Choroid plexus epithelial cell (primary cell): ENCODE measurements at places on chromosomes 6 and 20.

DNA sequence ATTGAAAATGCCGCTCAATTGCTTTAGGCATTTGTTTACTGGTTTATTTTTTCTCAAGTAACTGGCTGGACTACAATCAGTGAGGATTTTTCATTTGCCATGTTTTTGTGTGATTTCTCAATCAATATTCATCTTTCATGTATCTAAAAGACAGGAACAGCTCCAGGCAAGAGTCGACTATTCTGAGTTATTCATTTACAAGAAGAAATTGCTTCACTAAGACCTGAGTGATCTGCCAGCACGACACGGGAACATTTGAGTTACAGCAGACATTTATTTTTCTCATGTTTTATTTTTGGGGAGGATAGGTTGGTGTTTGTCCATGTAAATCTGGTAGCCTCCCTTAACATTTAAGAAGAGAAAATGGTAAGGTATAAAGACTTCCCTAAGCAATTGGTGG lies 124.1 kb downstream of the CBLN4 start:
- no peak for DNase-seq

DNA sequence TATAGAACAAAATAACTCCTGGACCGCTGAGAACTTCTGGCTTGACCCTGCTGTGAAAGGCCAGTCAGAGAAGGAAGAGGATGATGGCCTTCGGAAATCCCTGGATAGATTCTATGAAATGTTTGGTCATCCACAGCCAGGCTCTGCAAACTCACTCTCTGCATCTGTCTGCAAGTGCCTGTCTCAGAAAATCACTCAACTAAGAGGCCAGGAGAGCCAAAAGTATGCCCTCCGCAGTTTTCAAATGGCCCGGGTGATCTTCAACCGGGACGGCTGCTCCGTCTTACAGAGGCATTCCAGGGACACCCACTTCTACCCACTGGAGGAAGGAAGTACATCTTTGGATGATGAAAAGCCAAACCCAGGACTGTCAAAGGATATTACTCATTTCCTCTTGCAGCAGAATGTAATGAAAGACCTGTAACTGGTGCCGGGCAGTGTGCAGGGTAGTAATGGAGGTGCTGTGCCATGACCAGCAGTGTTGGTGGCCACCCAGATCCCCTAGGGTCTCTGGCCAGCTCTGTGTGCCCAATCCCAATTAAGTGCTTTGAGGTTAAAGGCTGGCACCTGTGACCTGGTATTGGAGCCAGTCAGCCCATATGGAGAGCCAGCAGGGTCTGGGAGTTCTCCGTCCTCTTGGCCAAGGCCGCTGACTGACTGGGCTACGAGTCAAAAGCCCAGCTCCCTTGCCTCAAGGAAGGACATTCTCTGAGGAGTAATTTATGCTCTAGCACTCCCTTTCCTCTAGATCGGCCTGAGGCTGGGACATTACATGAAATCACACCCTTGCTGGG lies 87.1 kb downstream of the TRMT6 start:
- peak; percentile 88 for DNase-seq

- no peak for DNase-seq
These were observed 59.6 kb upstream of the AFDN start for GRCh38 chr6:167766986-167767714.

DNA sequence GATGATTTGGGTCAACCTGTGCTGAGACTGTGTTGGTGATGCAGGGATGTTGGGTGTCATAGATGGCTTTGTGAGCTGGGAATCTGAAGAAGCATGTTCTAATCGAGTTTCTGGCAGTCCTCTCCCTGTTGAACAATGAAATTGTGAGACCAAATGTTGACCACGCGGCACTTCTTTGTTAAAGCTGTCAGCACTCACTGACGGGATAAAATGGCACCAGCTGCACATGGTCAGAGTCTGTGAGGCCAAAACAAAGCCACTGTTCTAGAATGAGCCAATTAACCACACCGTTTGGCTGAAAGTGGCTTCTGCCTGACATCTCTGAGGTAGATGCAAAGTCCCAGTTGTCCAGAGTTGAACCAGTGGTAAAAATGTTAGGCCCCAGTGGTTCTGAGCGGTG lies 562.2 kb downstream of the KIF16B start:
- no peak for DNase-seq

DNA sequence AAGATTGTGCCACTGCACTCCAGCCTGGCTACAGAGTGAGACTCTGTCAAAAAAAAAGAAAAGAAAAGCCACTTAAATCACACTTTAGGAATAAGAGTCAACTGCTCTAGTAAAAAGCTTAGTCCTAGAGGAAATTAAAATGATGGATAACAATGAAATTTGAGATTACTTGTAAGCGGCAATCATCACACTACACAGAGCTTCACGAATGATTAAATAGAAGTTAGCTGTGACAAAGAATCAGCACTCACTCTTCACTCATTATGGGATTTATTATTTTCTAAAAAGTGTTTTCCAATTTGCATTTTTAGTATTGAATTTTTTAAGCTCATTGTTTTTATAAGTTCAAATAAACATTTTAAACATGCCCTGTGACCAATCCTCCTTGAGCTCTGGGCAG lies 718.0 kb downstream of the UTRN start:
- no peak for DNase-seq

GRCh38 chr6:10968776-10969175 lies 75.3 kb downstream of the ELOVL2 start:
- peak; percentile 87 for DNase-seq

GRCh38 chr6:167349631-167350274 lies 24.9 kb downstream of the TTLL2 start:
- DNase-seq, result no peak

GRCh38 chr20:17530716-17531664 lies at the start of gene BFSP1:
Gene BFSP1 (minus strand): TSS chr20:17531379. CDS start chr20:17531329, 50 bp downstream.
- peak; percentile 72 for DNase-seq

GRCh38 chr6:137704802-137705159 lies 162.3 kb upstream of the TNFAIP3 start:
- no peak for DNase-seq

DNA sequence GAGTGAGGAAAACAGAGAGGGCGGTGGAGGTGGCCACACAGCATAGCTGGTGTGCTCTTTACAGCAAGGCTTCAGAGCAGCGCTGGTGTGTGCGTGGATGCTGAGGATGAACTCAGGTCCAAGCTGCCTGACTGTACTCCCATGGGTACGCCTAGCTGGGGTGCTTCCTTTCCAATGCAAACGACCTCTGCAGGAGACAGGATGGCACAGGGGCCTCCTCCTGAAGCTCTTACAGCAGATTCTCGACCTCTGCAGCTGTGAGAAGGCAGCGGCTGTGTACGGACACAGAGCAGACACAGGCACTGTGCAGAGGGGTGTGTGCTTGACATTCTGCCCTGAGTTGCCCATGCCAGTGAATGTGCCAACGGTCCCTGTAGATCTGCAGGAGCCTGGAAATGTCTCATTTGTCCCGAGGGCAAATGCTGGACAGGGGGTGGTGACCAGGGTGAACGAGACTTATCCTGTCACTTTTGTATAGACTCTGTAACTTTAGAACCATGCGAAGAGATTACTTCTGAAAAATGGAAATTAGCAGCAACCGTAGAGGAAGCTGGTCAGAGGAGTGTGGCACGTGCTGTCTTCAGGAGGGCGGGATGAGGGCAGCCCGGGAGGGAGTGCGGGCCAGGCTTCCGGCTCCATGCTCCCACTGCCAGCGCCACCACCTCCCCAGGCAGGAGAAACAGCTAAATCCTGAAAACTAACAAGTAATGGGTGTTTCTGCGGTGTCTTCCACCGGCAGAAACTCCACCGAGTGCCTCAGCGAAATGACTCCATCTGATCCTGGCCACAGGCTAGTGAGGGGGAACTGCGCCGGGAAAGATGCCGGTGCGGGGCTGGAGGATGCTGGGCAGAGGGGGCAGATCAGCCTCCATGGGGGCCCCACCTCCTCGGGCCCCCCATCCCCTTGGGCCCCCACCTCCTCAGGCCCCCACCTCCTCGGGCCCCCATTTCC lies 120.9 kb upstream of the RPS6KA2 start:
- no peak for DNase-seq

DNA sequence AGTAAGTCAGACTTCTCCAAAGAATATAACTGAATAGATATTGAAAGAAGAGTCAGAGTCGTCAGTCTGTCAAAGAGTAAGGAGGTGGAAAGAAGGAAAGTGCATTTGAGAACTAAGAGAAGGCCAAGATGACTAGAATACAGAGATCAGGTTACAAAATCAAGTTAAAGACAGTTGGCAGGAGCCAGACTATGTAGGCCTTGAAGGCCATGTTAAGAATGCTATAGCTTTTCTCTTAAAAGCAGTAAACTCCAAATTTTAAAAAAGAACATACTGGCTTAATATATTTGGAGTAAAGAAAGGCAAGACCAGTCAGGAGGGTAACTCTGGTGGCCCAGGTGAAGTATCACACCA lies 68.8 kb downstream of the IBTK start:
- peak; percentile 60 for DNase-seq

DNA sequence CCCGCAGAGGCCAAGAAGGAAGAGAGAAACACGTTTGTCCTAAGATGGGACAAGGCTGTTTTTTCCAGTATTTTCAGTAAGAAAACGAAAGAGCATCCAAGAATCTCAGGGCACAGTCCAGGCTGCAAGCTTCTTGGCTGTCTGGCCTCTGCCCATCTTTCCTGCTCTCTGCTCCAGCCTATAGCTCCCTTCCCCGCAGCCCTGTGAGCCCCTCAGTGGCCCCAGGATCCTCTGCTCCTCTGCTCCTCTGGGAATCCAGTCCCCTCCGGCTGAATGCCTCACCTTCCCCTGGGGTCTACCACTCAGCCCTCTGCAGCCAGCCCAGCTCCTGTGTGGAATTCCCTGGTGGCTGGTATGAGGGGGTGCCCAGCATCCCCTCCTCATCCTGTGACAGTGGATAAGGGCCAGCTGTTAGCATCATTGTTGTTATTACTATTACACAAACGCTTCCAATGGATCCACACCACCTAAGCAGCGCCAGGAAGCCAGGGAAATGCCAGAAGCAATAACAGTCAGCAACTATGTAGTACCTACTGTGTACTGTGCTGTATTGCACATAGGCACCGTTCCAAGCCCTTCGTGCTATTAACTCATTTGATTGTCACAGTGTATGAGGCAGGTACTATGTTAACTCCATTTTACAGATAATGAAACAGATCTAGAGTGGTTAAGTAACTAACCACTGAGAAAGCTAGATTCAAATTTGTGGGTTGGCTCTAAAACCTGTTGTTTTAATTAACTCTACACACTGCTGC lies 60.3 kb upstream of the PTPN1 start:
- DNase-seq, result no peak

- peak; percentile 27 for DNase-seq
These were observed 165.1 kb downstream of the GJA1 start for GRCh38 chr6:121600389-121601168.

GRCh38 chr20:5215672-5216304 lies 89.0 kb downstream of the CDS2 start:
- peak; percentile 13 for DNase-seq

GRCh38 chr20:64219202-64219601 lies 36.3 kb upstream of the PCMTD2 start:
- DNase-seq, result no peak

DNA sequence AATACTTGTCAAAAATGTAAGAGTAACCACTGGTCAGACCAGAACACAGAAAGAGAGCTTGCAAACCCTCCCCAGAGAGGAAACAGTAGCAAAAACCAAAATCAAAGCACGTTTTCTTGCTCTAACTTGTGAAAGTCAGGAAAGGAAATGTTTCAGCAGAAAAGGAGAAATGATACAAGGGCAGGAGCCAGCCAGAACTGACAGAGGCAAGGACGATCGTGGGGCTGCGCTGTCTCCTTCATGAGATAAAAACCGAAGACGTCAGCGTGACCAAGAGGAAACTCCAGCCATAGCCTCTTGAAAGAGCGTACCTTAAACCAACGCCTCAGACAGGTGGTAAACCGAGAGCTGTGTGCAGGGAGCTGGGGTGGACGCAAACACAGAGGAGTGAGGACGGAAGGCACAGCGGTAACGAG lies 27.5 kb downstream of the LAMA5 start:
- no peak for DNase-seq

GRCh38 chr20:61482901-61483300 lies 230.8 kb downstream of the CDH4 start:
- no peak for DNase-seq

- no peak for DNase-seq
These were observed 10.8 kb upstream of the ADA start for GRCh38 chr20:44662261-44662660.

- DNase-seq, result no peak
These were observed 33.4 kb downstream of the PREX1 start for GRCh38 chr20:48794360-48794759.

DNA sequence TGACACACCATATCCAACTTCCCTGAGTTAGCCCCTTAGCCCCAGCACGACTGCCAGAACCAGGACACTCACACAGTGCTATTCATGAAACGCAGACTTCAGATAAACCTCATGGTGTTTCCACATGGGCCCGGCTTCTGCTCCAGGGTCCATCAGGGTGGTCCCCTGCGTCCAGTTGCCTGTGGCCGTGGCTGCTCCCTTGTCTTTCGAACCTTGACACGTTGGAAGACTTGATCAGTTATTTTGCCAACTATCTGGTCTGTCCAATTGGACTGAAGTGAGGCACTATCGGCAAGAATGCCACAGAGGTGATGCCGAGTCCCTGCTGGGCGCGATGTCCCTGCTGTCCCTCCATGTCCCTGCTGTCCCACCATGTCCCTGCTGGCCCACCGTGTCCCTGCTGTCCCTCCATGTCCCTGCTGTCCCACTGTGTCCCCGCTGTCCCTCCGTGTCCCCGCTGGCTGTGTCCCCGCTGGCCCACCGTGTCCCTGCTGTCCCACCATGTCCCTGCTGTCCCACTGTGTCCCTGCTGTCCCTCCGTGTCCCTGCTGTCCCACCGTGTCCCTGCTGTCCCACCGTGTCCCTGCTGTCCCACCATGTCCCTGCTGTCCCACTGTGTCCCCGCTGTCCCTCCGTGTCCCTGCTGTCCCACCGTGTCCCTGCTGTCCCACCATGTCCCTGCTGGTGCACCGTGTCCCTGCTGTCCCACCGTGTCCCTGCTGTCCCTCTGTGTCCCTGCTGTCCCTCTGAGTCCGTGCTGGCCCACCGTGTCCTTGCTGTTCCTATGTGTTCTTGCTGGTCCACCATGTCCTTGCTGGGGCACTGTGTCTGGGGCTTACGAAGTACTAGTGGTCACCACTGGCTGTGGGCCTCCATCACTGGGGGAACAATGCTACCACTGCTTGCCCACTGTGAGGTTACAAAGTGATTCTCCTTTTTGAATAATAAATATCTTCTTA lies 251.4 kb downstream of the DLL1 start:
- no peak for DNase-seq

- no peak for DNase-seq
These were observed 57.3 kb downstream of the DLL1 start for GRCh38 chr6:170233286-170234205.

DNA sequence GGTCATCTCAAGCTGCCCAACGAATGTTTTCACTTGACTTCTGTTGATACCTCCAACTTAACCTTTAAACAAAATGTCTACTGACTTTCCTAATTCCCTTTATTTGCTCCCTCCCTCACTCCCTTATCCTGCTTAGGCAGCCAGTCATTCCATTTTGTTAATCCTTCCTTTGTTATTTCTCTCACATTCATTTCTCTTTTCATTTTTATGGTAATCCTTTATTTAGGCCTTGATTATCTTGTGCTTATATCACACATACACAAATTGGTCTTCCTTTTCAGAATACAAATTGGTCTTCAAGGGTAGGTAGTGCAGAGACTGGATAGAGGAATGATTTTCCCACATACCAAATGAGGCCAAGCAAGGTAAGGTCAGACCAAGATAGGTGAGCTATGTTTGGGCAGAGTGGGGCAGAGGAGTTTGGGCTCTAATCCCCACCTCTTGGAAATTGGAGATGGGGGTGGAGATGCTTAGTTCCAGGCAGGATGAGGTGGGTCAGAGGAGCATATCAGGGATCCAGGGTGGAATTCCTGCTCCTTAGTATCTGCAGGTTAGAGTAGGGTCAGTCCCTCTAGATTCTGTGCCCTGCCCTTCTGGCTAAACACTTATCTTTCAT lies 2.0 kb upstream of the SPACA1 start:
- no peak for DNase-seq

- peak; percentile 39 for DNase-seq
These were observed 9.9 kb downstream of the CCDC167 start for GRCh38 chr6:37489697-37490336.
